ENCODE measurements at places on chromosomes 5 and 9. TPM values are rescaled to one million over a fixed set of nuclear protein-coding genes. Genes with fewer than 3 reads are reported as not detected.

DNA sequence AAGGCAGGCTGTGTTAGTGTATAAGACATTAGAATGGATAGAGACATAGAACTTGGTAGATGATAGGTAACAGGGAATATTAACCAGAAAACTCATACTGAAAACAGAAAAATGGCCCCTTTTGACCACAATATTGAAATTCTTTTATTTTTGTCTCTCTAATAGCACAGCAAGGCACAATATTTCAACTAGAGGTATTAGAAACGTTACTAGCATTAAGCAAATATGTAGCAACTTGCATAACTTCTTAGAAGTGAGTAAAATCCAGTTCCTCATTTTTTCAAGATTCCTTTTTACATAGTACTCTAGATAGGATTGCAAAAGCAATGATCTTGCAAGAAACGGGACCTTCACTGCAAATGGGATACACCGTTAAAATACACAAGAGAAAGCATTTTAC, 102.7 kb upstream of the VCAN start:
- no peak overlapping the region for H3K4me3 ChIP-seq
- no peaks in the 10 kb centered on the region for H3K4me1 ChIP-seq
- H3K27ac ChIP-seq, result no peak overlapping the region
- DNase-seq, result no peak
- H3K36me3 ChIP-seq, result no peaks in the 10 kb centered on the region

GRCh38 chr5:169200125-169200778, 100.7 kb downstream of the SLIT3 start:
- H3K27ac ChIP-seq, result no peak overlapping the region
- no peaks in the 10 kb centered on the region for H3K36me3 ChIP-seq
- no peak overlapping the region for H3K4me3 ChIP-seq
- no peak for DNase-seq

DNA sequence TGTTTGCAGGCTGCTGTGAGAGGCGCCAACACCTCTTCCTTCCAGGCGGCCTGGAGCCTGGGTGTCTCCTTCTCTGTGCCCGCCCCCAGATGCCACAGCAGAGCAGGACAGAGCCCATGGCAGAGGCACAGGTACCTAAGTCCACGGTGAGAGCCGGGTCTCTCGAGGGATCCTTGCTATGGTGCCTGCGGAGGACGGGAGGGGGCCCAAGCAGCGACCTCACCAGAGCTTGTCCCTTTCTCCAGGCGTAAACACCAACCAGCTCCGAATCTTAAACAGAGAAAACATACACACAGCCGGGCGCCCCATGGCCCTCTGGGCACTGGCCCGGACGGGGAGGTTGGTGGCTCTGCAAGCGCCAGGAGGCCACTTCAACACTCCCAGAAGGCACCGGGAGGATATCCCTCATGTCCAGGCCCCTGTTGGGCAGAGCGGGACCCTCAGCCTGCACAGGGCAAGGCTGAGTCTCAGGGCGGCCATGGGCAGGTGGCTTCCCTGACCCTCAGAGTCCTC, 11.8 kb downstream of the CCDC187 start:
- no peak for DNase-seq
- no peaks in the 10 kb centered on the region for H3K4me1 ChIP-seq
- no peak overlapping the region for H3K4me3 ChIP-seq
- no peaks in the 10 kb centered on the region for H3K27me3 ChIP-seq

DNA sequence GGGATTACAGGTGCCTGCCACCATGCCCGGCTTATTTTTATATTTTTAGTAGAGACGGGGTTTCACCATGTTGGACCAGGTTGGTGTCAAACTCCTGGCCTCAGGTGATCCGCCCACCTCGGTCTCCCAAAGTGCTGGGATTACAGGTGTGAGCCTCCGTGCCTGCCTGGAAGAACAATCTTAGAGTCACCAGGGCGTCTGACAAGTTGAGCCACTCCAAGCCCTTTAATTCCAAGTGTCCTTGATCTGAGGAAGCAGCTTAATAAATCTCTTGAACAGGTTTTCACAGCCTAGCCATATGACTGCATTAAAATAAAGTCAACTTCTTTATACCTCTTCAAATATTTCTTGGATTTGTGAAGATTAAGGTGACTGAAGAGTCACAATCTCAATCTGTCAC, 31.5 kb downstream of the SLC44A1 start:
- DNase-seq, result no peak
- H3K36me3 ChIP-seq, result no peaks in the 10 kb centered on the region
- H3K4me3 ChIP-seq, result no peak overlapping the region
- H3K27ac ChIP-seq, result no peak overlapping the region
- H3K4me1 ChIP-seq, result peaks cover 12% of the 10 kb centered on the region

DNA sequence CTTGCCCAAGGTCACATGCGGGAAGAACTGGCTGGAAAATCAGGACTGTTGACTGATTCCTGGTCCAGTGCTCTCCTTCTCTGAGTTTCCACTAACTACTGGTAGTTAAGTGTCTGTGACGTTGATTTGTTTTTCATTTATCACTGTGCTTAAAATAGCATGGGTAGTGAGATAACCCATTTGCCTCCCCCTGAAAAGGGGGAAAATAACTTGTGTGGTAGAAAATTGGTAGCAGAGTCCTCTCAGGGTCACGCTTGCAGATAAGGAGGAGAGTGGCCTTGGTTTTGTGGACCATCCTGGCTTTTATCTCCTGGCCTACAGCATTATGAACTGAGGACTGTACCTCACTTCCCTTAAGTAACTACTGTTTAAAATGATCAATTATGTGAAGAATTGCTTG, 10.9 kb downstream of the FUBP3 start:
- H3K4me3 ChIP-seq, result no peak overlapping the region
- H3K36me3 ChIP-seq, result no peaks in the 10 kb centered on the region
- DNase-seq, result no peak
- no peak overlapping the region for H3K27ac ChIP-seq

- H3K27ac ChIP-seq, result no peak overlapping the region
- no peak overlapping the region for H3K4me3 ChIP-seq
- peaks cover 2% of the 10 kb centered on the region for H3K27me3 ChIP-seq
- no peak for DNase-seq
- H3K36me3 ChIP-seq, result no peaks in the 10 kb centered on the region
Measured at GRCh38 chr5:88836195-88836838, 46.7 kb downstream of the MEF2C start.

DNA sequence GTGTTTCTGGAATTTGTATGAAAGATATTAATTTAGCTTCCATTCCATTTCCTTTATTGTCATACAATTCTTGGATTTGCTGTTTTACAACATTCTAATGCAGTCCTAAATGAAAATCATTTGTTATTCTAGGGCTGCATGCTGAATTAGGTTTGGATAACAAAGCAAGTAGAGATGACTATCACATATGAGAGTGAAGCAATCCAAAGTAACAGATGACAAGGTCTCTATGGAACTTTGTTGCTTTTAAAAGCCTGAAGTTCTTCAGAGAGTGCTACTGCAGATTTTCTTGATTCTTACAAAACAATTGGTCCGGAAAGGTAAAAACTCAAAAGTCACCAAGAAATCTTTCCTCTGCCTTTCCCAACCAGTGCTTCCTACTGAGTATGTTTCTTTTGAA, 56.9 kb upstream of the VCAN start:
- no peak overlapping the region for H3K27ac ChIP-seq
- no peaks in the 10 kb centered on the region for H3K27me3 ChIP-seq
- H3K36me3 ChIP-seq, result no peaks in the 10 kb centered on the region

- no peaks in the 10 kb centered on the region for H3K36me3 ChIP-seq
- no peaks in the 10 kb centered on the region for H3K4me1 ChIP-seq
- no peak for DNase-seq
Measured at GRCh38 chr5:42689391-42689790, 67.2 kb upstream of the CCDC152 start.

DNA sequence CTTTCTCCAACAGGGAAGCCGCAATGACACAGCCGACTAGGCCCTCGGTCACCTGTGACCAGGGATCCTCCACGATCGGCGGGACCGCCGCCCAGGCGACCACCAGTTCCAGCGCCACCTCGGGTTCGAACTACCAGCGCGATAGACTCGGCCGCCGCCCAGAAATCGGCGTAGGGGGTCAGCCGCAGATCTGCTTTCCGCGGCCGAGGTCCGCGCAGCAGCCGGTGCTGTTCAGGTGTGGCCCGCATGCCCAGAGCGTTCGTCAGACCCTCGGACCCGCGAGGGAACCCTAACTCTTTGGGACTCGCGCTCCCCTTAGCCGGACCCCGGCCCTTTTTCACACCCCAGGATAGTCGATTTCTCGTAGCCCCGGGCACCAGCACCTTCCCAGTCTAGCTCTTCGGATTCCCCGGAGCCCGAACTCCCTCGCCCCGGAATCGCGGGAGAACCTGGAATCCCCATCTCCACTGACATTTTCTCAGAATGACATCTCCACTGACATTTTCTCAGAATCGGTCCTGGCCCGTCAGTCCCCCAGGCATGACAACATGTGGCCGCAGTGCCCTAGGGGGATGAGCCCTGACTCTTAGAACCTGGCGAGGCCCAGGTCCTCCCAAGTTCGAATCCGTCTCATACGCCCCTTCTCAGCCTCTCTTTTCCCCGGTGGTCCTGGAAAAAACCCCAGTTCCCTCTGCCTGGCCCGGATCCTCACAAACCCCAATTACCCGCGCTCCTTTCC, 428 bp downstream of the C5orf52 start:
- DNase-seq, result no peak
- H3K4me1 ChIP-seq, result peaks cover 25% of the 10 kb centered on the region
- no peak overlapping the region for H3K27ac ChIP-seq

DNA sequence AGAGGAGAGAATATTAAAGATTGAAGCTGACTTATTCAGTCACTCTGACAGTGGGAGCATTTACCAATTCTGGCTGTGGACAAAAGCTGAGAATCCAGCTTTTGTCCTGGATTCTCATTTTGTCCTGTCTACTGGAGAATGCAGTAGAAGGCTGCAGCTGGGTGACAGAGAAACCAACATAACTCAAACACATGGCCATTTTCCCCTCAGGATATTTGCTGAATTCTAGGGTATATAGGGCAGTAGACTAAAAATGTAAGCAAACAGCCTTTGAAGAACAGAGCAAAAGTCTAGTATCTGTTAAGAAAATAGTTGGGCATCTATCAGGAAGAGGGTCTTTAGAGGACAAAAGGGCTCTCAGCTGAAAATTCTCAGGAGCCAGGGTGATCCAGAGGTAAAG, 20.6 kb downstream of the ZNF484 start:
- no peak overlapping the region for H3K4me3 ChIP-seq
- H3K27ac ChIP-seq, result no peak overlapping the region
- H3K27me3 ChIP-seq, result no peaks in the 10 kb centered on the region
- H3K4me1 ChIP-seq, result peaks cover 5% of the 10 kb centered on the region
- peaks cover 87% of the 10 kb centered on the region for H3K36me3 ChIP-seq

- no peaks in the 10 kb centered on the region for H3K36me3 ChIP-seq
- H3K27ac ChIP-seq, result no peak overlapping the region
- no peak overlapping the region for H3K4me3 ChIP-seq
- no peak for DNase-seq
- peaks cover 28% of the 10 kb centered on the region for H3K27me3 ChIP-seq
Measured at GRCh38 chr5:6773342-6774035, 60.3 kb downstream of the TENT4A start.

DNA sequence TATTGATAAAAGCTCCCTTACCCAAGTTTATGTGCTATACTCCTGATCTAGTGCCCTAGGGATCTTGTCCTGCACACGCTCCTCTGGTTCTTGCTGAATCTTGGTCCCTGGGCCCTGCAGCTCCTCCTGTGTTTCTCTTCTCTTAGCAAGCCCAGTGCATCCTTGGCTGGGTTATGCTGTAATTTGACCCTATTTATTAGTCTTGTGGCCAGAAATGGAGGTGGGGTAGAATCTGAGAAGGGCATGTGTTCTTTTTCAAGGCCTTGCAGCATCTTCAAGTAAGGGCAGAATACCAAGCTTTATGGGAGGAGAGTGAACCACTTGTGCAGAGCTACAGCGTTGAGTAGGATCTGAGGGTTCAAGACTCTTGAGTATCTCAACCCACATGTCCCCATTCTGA, 366.8 kb downstream of the FAM170A start:
- DNase-seq, result no peak
- no peak overlapping the region for H3K27ac ChIP-seq
- H3K4me1 ChIP-seq, result no peaks in the 10 kb centered on the region
- no peak overlapping the region for H3K4me3 ChIP-seq

GRCh38 chr5:111132731-111133435, 40.7 kb downstream of the WDR36 start:
- no peak overlapping the region for H3K4me3 ChIP-seq
- H3K27me3 ChIP-seq, result no peaks in the 10 kb centered on the region
- no peaks in the 10 kb centered on the region for H3K4me1 ChIP-seq
- H3K27ac ChIP-seq, result no peak overlapping the region

DNA sequence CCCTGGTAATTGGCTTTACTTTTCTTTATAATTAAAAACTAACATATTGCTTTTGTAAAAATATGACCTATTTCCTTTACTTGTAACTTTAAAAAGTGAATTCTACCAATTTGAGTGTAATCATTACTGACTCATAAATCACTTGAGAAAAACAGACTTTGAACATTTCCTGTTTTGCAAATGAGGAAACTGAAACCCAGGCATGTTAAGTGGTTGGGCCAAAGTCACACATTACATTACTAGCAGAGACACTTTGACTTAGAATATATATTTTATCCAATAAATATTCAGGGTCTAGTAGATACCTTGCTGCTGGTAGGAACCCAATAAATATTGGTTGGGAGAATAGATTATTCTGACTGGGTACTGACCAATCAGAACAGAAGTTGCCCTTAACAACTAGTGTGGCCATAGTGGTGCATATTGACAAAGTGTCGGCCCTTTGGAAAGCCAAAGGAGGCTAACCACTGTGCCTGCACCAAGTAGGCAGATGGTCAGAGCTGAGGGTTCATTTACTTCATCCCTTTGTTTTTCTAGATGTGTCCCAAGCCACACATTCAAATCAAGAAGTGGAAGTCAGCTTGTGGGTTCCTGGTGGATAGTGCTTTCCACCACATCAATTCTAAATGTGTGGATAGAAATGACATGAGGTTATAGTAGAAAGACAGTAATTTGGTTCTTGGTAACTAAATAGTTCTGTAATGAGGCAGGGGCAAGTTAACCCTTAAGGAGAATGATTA, 365.1 kb upstream of the RIOK2 start:
- H3K27ac ChIP-seq, result no peak overlapping the region
- peaks cover 9% of the 10 kb centered on the region for H3K4me1 ChIP-seq
- H3K27me3 ChIP-seq, result no peaks in the 10 kb centered on the region
- DNase-seq, result no peak
- no peaks in the 10 kb centered on the region for H3K36me3 ChIP-seq

F12 gene
- 1.6 TPM for total RNA-seq

ORM2 gene
- total RNA-seq, result not detected

STC2 gene
- total RNA-seq, result 23.8 TPM

CMYA5 gene
- 0.10 TPM for total RNA-seq

HMCN2 gene
- not detected for total RNA-seq

GNA14 gene
- total RNA-seq, result not detected

EPB41L4A gene
- 2.3 TPM for total RNA-seq

PTPA gene
- total RNA-seq, result 88.3 TPM

PCDHGB4 gene
- not detected for total RNA-seq

PAX5 gene
- 0.05 TPM for total RNA-seq

MYORG gene
- total RNA-seq, result 2.7 TPM
